Breast epithelium (tissue), 4 donors: ENCODE measurements at places on chromosomes 4 and X. TPM values are rescaled to one million over a fixed set of nuclear protein-coding genes. Genes with fewer than 3 reads are reported as not detected.

DNA sequence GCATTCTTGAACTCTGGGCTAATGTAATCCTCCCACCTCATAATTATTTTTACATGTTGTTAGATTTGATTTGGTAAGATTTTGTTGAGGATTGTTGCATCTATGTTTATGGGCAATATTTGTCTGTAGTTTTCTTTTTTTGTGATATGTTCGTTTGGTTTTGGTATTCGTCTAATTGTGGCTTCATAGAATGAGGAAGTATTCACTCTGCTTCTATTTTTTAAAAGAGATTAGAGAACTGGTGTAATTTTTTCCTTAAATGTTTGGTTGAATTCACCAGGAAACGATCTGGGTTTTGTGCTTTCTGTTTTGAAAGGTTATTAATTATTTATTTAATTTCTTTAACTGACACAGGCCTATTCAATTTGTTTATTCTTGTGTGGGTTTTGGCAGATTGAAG is 161.2 kb upstream of the NUDT6 start:
- H3K4me1 ChIP-seq = no peaks in the 10 kb centered on the region
- H3K27ac ChIP-seq = no peak overlapping the region
- H3K4me3 ChIP-seq = no peak overlapping the region
- no peaks in the 10 kb centered on the region for H3K27me3 ChIP-seq
- no peaks in the 10 kb centered on the region for H3K36me3 ChIP-seq

- H3K27me3 ChIP-seq = no peaks in the 10 kb centered on the region
- no peaks in the 10 kb centered on the region for H3K36me3 ChIP-seq
- DNase-seq = no peak
- H3K4me1 ChIP-seq = no peaks in the 10 kb centered on the region
Observed at GRCh38 chrX:118862091-118862490, 38.5 kb downstream of the ZCCHC12 start.

Gene USP51
- 1.9 TPM for total RNA-seq

Gene NPNT
- total RNA-seq = 11.1 TPM

Gene SOX3
- total RNA-seq = not detected

Gene MAGEA6
- not detected for total RNA-seq

Gene ADRA2C
- 3.5 TPM for total RNA-seq

- H3K36me3 ChIP-seq = no peaks in the 10 kb centered on the region
- H3K27ac ChIP-seq = no peak within 1 kb of the TSS
- no peaks in the 10 kb centered on the region for H3K27me3 ChIP-seq
- H3K4me1 ChIP-seq = no peaks in the 10 kb centered on the region
- no peak within 1 kb of the TSS for H3K4me3 ChIP-seq
- DNase-seq = no peak
Observed at GRCh38 chr4:38782452-38783108, at the start of gene TLR10. TLR10 (minus strand) TSS chr4:38782990; CDS start chr4:38775590, 7,400 bp downstream.

DNA sequence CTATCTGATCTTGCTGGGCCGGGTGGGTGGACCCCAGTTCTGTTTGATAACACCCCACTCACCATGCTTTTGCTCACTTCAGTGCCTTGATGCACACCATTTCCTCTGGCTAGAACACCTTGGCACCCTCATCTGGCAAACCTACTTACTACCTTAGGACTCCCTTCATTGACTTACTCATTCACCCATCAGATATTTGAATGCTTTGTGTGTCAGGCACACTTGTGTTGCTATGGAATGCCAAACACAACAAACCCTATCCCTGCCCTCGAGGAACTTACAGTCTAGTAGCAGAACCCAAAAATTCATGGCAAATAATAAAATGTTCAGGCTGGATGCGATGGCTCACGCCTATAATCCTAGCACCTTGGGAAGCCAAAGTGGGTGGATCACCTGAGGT is 13.9 kb downstream of the CCNG2 start:
- DNase-seq = no peak
- H3K27me3 ChIP-seq = no peaks in the 10 kb centered on the region
- H3K36me3 ChIP-seq = no peaks in the 10 kb centered on the region
- H3K4me1 ChIP-seq = no peaks in the 10 kb centered on the region
- no peak overlapping the region for H3K4me3 ChIP-seq

DNA sequence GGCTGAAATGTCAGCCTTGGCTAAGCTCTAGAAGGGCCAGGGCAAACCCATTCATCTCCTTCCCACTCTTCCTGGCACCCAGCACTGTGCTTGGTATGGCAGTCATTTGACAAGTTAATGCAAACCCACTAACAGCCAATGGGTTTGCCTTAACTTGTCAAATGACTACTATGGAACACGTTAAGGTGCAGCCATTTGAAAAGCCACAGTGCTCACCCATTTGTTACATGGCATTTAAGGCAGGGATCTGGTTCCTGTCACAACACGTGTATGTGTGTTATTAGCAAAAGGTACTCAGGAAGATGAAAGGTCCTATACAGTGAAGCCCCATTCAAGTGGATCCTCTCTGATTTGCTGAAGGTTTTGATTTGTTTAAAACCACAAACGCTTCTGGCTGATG is 7.2 kb downstream of the CRMP1 start:
- DNase-seq = no peak
- H3K27me3 ChIP-seq = peaks cover 42% of the 10 kb centered on the region
- H3K27ac ChIP-seq = no peak overlapping the region
- H3K4me3 ChIP-seq = no peak overlapping the region

- no peaks in the 10 kb centered on the region for H3K27me3 ChIP-seq
- H3K4me3 ChIP-seq = no peak overlapping the region
- no peak for DNase-seq
Observed at GRCh38 chr4:1504595-1505500, 98.6 kb upstream of the NKX1-1 start.

Gene TMEM255A
- 5.6 TPM for total RNA-seq

DNA sequence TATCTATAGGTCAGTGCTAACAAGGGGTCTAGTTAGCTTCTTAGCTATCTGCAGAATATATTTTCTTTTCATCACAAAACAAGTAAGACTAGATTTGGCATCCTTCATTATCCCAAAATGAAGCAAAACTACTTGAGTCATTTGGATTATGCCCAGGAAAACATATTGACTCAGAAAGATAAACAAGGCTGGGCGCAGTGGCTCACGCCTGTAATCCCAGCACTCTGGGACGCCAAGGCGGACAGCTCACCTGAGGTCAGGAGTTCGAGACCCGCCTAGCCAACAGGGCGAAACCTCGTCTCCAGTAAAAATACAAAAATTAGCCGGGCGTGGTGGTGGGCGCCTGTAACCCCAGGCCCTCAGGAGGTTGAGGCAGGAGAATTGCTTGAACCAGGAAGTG is 18.0 kb upstream of the MND1 start:
- H3K27ac ChIP-seq = no peak overlapping the region
- H3K4me1 ChIP-seq = no peaks in the 10 kb centered on the region
- no peaks in the 10 kb centered on the region for H3K36me3 ChIP-seq
- no peaks in the 10 kb centered on the region for H3K27me3 ChIP-seq

Gene ZNF630
- 2.2 TPM for total RNA-seq

DNA sequence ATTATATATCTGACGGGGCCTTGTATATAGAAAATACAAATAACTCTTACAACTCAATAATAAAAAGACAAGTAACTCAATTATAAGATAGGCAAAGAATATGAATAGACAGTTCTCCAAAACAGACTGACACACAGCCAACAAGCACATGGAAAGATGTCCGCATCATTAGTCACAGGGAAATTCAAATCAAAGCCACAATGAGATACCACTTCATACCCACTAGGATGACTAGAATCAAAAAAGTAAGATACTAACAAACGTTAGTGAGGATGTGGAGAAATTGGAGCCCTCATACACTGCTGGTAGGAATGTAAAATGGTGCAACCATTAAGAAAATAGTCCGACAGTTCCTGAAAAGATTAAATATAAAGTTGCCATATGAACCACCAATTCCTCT is 115.7 kb downstream of the RCHY1 start:
- no peak for DNase-seq
- no peak overlapping the region for H3K27ac ChIP-seq
- no peaks in the 10 kb centered on the region for H3K27me3 ChIP-seq
- no peaks in the 10 kb centered on the region for H3K4me1 ChIP-seq

Gene TRPC5OS
- not detected for total RNA-seq

DNA sequence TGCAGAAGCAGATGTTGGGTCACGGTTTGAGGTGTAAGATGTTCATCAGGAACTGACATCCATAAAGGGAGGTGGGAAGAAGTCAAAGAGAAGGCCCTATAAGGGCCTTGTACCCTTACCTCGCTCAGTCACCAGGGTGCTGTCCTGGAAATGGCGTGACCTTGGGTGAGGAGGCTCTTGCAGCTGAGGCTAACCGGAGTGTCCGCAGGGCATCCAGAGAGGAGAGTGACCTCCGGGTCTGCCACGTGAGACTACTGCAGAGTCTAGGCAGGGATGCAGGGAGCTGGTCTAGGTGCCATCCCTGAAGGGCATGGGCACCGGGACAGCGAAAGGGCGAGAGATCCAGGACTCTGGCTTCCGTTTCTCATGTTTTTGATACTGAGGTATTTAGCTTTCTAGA is 28.7 kb upstream of the IRAK1 start:
- no peak overlapping the region for H3K4me3 ChIP-seq
- peaks cover 3% of the 10 kb centered on the region for H3K4me1 ChIP-seq
- H3K27ac ChIP-seq = peak overlapping the region; percentile 74
- H3K27me3 ChIP-seq = no peaks in the 10 kb centered on the region
- no peaks in the 10 kb centered on the region for H3K36me3 ChIP-seq

Gene UGT2B17
- not detected for total RNA-seq

- H3K27me3 ChIP-seq = no peaks in the 10 kb centered on the region
- H3K36me3 ChIP-seq = no peaks in the 10 kb centered on the region
- no peaks in the 10 kb centered on the region for H3K4me1 ChIP-seq
- DNase-seq = no peak
- H3K27ac ChIP-seq = no peak overlapping the region
- no peak overlapping the region for H3K4me3 ChIP-seq
Observed at GRCh38 chr4:13953083-13953482, 325.6 kb upstream of the BOD1L1 start.

DNA sequence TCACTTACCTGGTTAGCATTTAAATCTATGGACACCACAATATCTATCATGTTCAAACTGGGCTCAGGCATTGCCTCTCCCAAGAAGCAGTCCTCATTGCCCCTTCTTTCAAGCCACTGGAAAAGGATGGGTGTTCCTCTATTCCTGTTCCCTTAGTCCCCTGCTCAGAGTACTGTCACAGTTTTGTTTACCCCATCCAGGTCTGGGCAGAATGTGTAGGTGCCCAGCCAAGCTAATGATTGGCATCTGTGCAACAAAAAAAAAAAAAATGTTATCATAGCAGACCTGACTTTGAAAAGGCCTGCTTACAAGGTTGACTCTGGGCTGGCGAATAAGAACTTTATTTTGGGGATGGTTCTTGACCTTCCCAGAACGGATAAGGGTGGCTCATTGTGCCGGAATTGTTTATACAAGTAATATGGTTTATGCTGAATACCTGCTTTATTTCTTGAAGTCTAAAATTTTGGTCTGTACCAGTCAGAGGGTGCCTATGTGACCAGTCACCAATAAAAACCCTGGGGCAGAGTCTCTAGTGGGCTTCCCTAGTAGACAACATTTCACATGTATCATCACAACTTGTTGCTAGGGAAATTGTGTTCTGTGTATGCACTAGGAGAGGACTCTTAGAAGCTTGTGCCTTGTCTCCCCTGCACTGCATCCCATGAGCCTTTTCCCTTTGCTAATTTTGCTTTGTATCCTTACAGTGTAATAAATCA is 47.9 kb downstream of the JADE3 start:
- H3K27me3 ChIP-seq = peaks cover 27% of the 10 kb centered on the region
- H3K4me3 ChIP-seq = no peak overlapping the region
- no peak for DNase-seq
- H3K4me1 ChIP-seq = no peaks in the 10 kb centered on the region

DNA sequence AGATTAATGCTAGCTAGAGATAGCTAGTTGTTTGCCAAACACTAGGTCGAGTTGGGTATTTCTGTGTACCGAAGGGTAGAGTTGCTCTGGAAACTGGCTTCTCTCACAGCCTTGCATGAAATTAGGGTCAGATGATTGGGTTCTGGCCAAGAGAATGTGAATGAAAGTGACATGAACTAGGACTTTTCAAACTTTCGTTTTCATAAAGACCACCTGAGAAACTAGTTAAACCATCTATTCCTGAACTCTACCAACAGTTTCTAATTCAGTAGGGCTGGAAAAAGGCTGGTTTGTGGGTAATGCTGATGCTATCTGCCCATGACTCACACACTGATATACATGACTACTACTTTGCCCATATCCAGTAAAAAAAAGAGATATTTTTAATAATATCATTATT is 157.6 kb downstream of the GASK1B start:
- H3K27ac ChIP-seq = no peak overlapping the region
- H3K4me1 ChIP-seq = no peaks in the 10 kb centered on the region
- no peaks in the 10 kb centered on the region for H3K36me3 ChIP-seq
- no peak for DNase-seq
- no peak overlapping the region for H3K4me3 ChIP-seq

Gene CCNA2
- 1.8 TPM for total RNA-seq

DNA sequence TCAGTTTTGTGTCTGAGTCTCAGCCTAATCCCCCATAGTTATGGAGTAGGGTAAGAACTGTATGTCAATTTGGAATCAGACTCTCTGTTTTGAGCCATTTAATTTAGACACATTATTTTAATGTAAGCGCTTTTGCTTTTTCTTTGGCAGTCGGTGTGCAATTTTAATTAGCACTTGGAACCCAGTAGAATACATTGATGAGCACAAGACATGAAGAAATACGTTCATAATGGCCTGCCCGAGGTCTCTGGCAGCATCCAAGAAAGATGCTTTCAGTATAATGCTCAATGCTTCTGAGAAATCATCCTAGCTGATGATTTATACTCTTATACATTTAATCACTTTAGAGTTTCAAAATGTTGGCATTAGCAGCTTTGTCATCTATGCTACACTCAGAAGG is 8.9 kb upstream of the TAPT1 start:
- no peaks in the 10 kb centered on the region for H3K27me3 ChIP-seq
- H3K4me1 ChIP-seq = no peaks in the 10 kb centered on the region
- H3K4me3 ChIP-seq = no peak overlapping the region

DNA sequence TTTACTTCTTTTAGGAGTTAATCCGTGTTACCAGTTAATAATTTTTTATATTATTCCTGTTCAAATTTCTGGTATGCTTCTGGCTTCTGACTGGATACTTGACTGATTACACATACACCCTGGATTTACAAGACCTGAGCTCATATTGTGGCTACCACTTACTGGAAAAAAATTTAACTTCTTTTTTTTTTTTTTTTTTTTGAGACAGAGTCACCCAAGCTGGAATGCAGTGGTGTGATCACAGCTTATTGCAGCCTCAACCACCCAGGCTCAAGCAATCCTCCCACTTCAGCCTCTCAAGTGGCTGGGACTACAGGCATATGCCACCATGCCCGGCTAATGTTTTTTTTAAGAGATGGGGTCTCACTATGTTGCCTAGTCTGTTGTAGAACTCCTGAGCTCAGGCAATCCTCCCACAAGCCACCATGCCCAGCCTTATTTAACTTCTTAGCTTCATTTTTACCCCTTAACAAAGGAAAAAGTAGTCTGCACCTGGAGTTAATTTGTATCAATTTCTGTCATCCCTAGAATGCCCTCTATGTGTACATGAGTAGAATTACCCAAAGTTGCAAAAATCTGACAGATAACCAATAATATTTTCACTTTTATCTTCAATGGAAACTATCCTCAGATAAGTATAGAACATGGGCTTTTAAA is 50.3 kb downstream of the TMEM165 start:
- H3K36me3 ChIP-seq = no peaks in the 10 kb centered on the region
- H3K27ac ChIP-seq = no peak overlapping the region
- no peaks in the 10 kb centered on the region for H3K27me3 ChIP-seq
- H3K4me1 ChIP-seq = no peaks in the 10 kb centered on the region

- no peak overlapping the region for H3K4me3 ChIP-seq
- H3K4me1 ChIP-seq = no peaks in the 10 kb centered on the region
- no peaks in the 10 kb centered on the region for H3K36me3 ChIP-seq
- no peak overlapping the region for H3K27ac ChIP-seq
Observed at GRCh38 chr4:118939169-118939783, 50.6 kb downstream of the SYNPO2 start.

- no peaks in the 10 kb centered on the region for H3K36me3 ChIP-seq
- no peak overlapping the region for H3K27ac ChIP-seq
- H3K4me3 ChIP-seq = no peak overlapping the region
- no peak for DNase-seq
Observed at GRCh38 chr4:106038012-106038411, 142.7 kb downstream of the NPNT start.
